ENCODE measurements at places on chromosomes 4 and X. TPM values are rescaled to one million over a fixed set of nuclear protein-coding genes. Genes with fewer than 3 reads are reported as not detected.

Gene SSX3
- not detected for total RNA-seq

DNA sequence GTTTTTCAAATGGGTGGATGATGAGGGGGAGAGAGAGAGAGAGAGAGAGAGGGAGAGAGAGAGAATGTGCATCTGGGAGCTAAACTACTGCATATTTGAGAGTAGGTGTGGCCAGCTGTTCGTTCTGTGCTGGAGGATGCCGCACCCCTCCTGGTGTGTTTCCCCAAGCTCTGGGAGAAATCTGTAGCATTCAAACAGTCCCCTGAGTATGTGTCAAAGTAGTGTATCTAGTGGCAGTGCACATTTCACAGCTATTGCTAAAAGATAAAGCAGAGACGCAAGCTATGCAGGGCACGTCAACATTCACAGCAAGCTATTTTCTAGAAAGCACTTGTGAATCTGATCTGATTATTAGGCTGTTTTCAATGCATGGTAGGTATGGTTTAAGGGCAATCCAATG, 83.5 kb upstream of the LIMCH1 start:
- H3K27ac ChIP-seq, result no peak overlapping the region
- H3K4me3 ChIP-seq, result no peak overlapping the region
- no peaks in the 10 kb centered on the region for H3K36me3 ChIP-seq
- H3K27me3 ChIP-seq, result no peaks in the 10 kb centered on the region

GRCh38 chrX:68703369-68703768, 55.9 kb downstream of the STARD8 start:
- no peaks in the 10 kb centered on the region for H3K36me3 ChIP-seq
- no peaks in the 10 kb centered on the region for H3K4me1 ChIP-seq
- no peaks in the 10 kb centered on the region for H3K27me3 ChIP-seq
- DNase-seq, result no peak

- no peaks in the 10 kb centered on the region for H3K27me3 ChIP-seq
- H3K36me3 ChIP-seq, result no peaks in the 10 kb centered on the region
- no peak overlapping the region for H3K4me3 ChIP-seq
- no peaks in the 10 kb centered on the region for H3K4me1 ChIP-seq
- H3K27ac ChIP-seq, result no peak overlapping the region
These were observed 122.9 kb downstream of the C4orf33 start for GRCh38 chr4:129218897-129219296.

- no peaks in the 10 kb centered on the region for H3K36me3 ChIP-seq
- H3K4me1 ChIP-seq, result no peaks in the 10 kb centered on the region
- H3K27ac ChIP-seq, result no peak overlapping the region
- no peak for DNase-seq
These were observed 101.9 kb upstream of the CCSER1 start for GRCh38 chr4:90025248-90025647.

DNA sequence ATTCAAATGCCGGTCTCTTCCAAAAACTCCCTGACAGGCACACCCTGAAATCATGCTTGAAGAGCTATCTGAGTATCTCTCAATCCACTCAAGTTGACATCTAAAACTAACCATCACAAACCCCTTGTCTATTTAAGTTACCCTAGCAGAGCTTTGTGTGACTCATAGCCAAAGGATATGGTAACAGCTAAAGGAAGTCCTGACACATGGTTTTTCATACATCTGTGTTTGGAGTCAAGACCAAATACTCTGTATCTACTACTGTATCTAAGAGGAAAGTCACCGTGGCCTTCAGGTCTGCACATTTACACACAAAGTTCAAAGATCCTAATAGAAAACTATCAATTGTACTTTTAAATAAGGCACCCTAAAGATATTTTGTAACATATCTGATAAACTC, 239.6 kb upstream of the VCX start:
- H3K27ac ChIP-seq, result no peak overlapping the region
- no peaks in the 10 kb centered on the region for H3K27me3 ChIP-seq
- DNase-seq, result no peak
- H3K36me3 ChIP-seq, result no peaks in the 10 kb centered on the region

GRCh38 chr4:96354036-96354712, 514.3 kb downstream of the PDHA2 start:
- H3K27me3 ChIP-seq, result no peaks in the 10 kb centered on the region
- H3K27ac ChIP-seq, result no peak overlapping the region
- H3K4me1 ChIP-seq, result no peaks in the 10 kb centered on the region
- no peak for DNase-seq
- no peak overlapping the region for H3K4me3 ChIP-seq

Gene ARX
- total RNA-seq, result not detected

DNA sequence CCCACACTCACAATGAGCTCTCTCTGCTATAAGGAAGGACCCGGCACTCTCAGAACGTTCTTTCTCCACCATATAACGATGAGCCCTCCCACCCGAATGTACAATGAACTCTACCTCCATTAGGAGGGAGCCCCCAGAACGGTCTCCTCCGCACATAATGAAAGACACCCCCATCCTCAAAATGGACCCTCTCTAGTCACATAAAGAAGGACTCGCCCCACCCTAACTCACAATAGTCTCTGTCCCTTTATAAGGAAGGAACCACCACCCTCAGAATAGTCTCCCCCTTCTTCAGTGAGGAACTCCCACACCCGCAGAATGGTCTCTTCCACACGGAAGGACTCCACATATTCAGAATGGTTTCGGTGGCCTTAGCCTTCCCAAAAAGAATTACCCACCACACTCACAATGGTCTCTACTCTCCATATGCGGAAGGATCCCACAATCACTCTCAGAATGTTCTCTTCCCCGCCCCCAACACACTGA, 477 bp downstream of the SLC35A2 start:
- peaks cover 31% of the 10 kb centered on the region for H3K4me1 ChIP-seq
- no peaks in the 10 kb centered on the region for H3K27me3 ChIP-seq
- DNase-seq, result no peak
- peaks cover 37% of the 10 kb centered on the region for H3K36me3 ChIP-seq
- H3K27ac ChIP-seq, result peak overlapping the region; percentile 76

GRCh38 chrX:43423876-43424275, 232.2 kb upstream of the MAOA start:
- no peaks in the 10 kb centered on the region for H3K4me1 ChIP-seq
- no peaks in the 10 kb centered on the region for H3K36me3 ChIP-seq
- no peak for DNase-seq
- no peak overlapping the region for H3K27ac ChIP-seq

Gene FGFRL1
- total RNA-seq, result 22.3 TPM

Gene TMEM47
- not detected for total RNA-seq

GRCh38 chr4:75655562-75655961, 17.6 kb downstream of the G3BP2 start:
- peak; percentile 36 for DNase-seq
- no peaks in the 10 kb centered on the region for H3K27me3 ChIP-seq
- peak overlapping the region; percentile 82 for H3K27ac ChIP-seq
- peaks cover 8% of the 10 kb centered on the region for H3K36me3 ChIP-seq

Gene MTNR1A
- total RNA-seq, result not detected

Gene CT45A2
- total RNA-seq, result not detected

DNA sequence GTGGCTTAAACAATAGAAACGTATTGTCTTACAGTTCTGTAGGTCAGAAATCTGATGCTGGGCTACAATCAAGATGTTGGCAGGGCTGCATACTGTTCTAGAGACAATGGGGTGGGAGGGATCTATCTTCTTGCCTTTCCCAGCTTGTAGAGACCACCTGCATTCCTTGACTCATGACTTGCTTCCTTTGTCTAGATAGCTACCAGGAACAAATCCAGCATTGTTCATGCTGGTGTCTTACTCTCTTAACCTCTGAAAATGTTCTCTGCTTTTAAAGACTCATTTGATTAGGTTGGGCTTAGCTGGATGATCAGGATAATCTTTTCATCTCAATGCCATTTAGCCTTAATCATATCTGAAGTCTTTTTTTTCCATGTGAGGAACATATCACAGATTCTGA, 169.0 kb downstream of the ZNF330 start:
- H3K27ac ChIP-seq, result no peak overlapping the region
- H3K4me3 ChIP-seq, result no peak overlapping the region
- no peaks in the 10 kb centered on the region for H3K36me3 ChIP-seq
- no peaks in the 10 kb centered on the region for H3K27me3 ChIP-seq
- H3K4me1 ChIP-seq, result no peaks in the 10 kb centered on the region

DNA sequence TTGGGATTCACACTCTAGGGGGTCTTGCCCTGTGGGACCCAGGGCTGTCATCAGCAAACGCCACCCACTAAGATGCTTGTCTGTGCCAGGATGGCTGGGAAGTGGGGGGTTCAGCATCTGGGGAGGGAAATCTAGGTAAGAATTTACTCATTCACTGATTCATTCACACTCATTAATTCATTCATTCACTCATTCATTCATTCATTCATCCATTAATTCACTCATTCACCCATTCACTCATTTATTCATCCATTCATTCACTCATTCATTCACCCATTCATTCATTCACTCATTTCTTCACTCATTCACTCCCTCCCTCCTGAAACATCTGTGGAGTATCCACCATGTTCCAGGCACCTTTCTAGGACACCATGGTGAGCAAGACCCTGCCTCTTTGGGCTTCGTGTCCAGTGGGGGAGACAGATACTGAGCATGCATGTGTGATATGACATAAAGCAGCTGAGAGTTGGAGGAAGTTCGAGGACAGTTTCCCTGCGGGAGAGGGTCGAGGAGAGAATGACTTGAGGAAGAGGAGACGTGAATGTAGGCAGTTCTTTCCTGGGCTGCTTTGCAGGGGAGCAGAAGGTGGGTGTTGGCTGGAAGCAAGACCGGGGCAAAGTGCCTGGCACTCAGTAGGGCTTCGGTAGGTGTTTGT, 90.6 kb downstream of the SORCS2 start:
- H3K4me3 ChIP-seq, result no peak overlapping the region
- no peaks in the 10 kb centered on the region for H3K27me3 ChIP-seq
- no peak overlapping the region for H3K27ac ChIP-seq
- H3K36me3 ChIP-seq, result no peaks in the 10 kb centered on the region

DNA sequence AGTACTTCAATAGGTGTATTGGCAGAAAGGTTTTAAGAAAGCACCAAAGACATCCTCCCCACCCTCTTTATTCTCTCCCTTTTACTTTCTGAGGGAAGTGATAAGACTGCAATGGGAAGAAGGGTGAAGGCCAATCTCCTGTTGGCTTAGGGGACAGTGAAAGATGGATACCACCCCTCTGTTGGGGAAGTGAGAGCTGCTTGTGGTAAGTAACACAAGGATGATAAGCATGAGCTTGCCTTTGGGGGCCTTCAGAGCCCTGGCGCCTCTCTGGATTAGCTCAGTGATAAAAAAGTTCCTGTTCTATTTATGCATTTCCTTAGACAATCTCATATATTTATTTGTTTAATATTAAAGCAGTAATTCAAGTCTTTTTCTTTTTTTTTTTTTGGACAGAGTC, 5.2 kb upstream of the KLF8 start:
- no peaks in the 10 kb centered on the region for H3K27me3 ChIP-seq
- H3K27ac ChIP-seq, result no peak overlapping the region
- no peaks in the 10 kb centered on the region for H3K4me1 ChIP-seq
- DNase-seq, result no peak
- H3K4me3 ChIP-seq, result no peak overlapping the region
- H3K36me3 ChIP-seq, result no peaks in the 10 kb centered on the region

- no peak overlapping the region for H3K27ac ChIP-seq
- H3K27me3 ChIP-seq, result no peaks in the 10 kb centered on the region
- peaks cover 4% of the 10 kb centered on the region for H3K4me1 ChIP-seq
- H3K4me3 ChIP-seq, result no peak overlapping the region
- DNase-seq, result no peak
These were observed 47.3 kb downstream of the RGS12 start for GRCh38 chr4:3340038-3340699.

- H3K4me1 ChIP-seq, result peaks cover 12% of the 10 kb centered on the region
- DNase-seq, result peak; percentile 38
- peak overlapping the region; percentile 81 for H3K4me3 ChIP-seq
- peak overlapping the region; percentile 69 for H3K27ac ChIP-seq
These were observed 50.0 kb upstream of the TRIM2 start for GRCh38 chr4:153154007-153154975.

- H3K36me3 ChIP-seq, result no peaks in the 10 kb centered on the region
- DNase-seq, result no peak
- peaks cover 37% of the 10 kb centered on the region for H3K4me1 ChIP-seq
- no peak overlapping the region for H3K4me3 ChIP-seq
- no peaks in the 10 kb centered on the region for H3K27me3 ChIP-seq
These were observed 42.5 kb downstream of the DTHD1 start for GRCh38 chr4:36323816-36324419.

- no peaks in the 10 kb centered on the region for H3K4me1 ChIP-seq
- H3K4me3 ChIP-seq, result no peak overlapping the region
These were observed 19.7 kb upstream of the GPR78 start for GRCh38 chr4:8560265-8561047.

Gene PLP1
- total RNA-seq, result not detected

DNA sequence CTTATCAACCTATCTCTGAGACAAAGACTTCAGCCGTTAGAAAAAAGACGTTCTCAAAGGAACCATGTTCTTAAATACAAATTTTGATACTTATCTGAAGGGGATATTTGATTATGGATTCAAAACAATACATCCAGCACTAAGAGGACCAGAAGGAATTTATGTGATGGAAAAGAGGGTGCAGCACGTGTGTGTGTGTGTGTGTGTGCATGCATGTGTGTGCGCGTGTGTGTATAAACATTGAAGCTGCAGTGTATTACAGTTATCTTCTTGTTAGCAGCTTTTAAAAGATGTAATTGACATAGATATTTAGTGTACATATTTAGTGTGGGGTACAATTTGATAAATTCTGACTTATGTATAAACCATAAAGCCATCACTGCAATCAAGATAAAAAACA, 44.9 kb downstream of the ANK2 start:
- no peaks in the 10 kb centered on the region for H3K36me3 ChIP-seq
- H3K4me1 ChIP-seq, result no peaks in the 10 kb centered on the region
- H3K4me3 ChIP-seq, result no peak overlapping the region
- H3K27ac ChIP-seq, result no peak overlapping the region

Gene IBSP
- not detected for total RNA-seq

DNA sequence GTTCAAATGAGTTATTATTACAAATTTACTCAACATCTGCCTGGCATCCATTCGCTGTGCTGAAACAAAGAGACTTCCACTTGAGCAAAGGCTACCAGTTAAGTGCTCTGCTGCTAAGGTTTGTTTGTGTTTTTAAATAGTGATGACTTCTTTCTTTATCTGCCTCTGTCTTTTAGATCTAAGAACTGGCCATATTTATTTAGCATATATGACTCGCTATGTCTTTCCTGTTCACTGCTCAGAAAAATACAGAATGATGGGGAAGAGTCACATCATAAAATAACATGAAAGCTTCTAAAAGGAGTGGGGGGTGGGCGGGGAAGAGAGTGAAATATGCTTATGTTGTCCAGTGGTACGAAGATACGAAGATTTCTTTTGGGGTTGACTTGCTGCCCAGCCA, 322.2 kb downstream of the GPAT3 start:
- DNase-seq, result no peak
- no peaks in the 10 kb centered on the region for H3K27me3 ChIP-seq
- H3K4me3 ChIP-seq, result no peak overlapping the region
- no peaks in the 10 kb centered on the region for H3K36me3 ChIP-seq

Gene NPFFR2
- total RNA-seq, result not detected

Gene LRIT3
- 0.34 TPM for total RNA-seq

Gene TMEM271
- not detected for total RNA-seq

GRCh38 chrX:100408713-100409609, 1.1 kb downstream of the PCDH19 start:
- no peak overlapping the region for H3K27ac ChIP-seq
- H3K4me1 ChIP-seq, result no peaks in the 10 kb centered on the region
- no peaks in the 10 kb centered on the region for H3K27me3 ChIP-seq
- H3K4me3 ChIP-seq, result no peak overlapping the region

Gene GRIA2
- not detected for total RNA-seq

GRCh38 chr4:104394406-104395167, 100.1 kb downstream of the CXXC4 start:
- no peak for DNase-seq
- H3K4me3 ChIP-seq, result no peak overlapping the region
- H3K27me3 ChIP-seq, result no peaks in the 10 kb centered on the region
- H3K4me1 ChIP-seq, result no peaks in the 10 kb centered on the region
- H3K36me3 ChIP-seq, result no peaks in the 10 kb centered on the region
- H3K27ac ChIP-seq, result no peak overlapping the region
